ENCODE measurements at places on chromosomes 3 and 15.

DNA sequence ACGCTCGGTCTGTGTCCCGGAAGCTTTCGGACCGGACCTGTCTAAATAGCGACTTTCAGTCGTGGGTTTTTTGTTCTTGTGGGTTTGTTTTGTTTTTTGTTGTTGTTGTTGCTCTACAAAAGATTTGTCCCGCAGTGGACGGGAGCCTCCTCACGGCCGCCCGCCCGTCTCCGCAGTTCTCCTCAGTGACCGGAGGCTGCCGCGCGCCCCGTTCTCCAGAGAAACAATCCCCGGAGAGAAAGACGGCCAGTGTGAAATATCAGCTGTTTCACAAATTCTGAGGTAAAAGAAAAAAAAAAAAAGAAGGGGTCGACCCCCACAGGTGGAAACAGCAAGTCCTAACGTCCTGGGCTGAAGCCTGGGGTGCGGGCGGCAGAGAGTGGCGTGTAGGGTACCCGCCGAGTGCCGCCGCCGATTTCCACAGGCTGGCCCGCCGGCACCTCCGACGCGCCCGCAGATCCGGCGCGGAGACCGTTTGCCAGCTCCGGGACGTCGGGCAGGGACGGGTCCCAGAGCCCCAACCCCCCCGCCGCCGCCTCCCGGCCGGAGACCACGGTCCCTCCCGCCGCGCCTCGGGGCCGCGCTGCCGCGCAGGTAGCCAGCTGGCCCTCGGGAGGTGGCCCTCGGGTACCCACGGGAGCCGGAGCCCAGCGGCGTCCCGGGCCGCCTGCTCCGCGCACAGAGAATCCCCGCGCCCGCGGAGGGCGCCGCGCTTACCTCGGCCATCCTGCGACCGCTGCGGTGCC, 478 bp downstream of the BNC1 start:
- DNase-seq: no peak

GRCh38 chr3:124800511-124801258, 70.4 kb downstream of the UMPS start:
- DNase-seq: no peak

DNA sequence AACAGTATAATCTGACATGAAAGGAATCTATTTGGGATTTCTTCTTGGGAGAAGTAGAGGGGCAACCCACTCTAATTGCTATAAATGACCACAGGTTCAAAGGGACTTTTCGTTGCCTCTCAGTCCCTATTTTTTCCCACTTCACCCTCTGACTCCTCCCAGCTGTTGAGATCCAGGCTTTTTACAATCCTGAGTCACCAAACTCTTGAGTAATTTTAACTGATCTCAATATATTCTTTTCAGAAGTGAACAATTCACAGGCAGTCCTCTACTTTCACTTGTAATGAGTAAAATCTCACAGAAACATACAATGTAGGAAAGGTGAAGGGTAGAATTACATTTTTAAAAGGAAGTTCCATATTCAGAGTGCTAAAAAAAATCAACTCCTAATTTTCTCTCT, 44.6 kb downstream of the EIF4E3 start:
- DNase-seq: no peak

DNA sequence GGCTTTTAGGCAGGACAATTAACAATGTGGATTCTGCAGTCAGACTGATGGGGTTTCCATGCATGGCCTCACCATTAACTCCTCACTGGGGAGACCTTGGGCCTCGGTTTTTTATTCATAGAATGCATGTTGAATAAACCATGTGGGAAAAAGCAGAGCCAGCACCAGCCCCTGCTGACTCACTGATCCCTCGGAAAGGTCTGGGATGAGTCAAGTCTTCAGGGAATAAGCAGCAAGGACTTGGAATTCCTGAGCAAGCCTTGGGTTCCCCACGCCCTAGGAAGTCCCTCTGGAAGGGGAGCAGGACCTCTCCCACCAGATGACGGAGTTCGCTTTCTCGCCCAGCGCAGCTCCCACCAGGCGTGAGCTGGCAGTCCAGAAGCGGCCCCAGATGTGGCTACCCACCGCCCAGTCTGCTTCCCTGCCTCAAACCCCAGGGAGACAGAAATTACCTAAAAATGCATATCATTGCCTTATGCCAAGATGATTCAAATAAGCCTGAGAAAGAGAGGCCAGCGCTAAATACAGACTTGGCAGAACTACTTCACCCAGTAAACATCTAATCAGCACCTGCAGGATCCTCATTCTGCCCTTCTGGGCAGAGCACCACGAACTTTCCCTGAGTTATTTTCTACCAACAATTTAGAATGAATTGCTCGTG, 45.4 kb downstream of the BTD start:
- DNase-seq: peak; percentile 30

GRCh38 chr3:50605901-50606326, 5.7 kb downstream of the CISH start:
- DNase-seq: no peak

GRCh38 chr15:89531796-89532537, 35.6 kb upstream of the RHCG start:
- no peak for DNase-seq

DNA sequence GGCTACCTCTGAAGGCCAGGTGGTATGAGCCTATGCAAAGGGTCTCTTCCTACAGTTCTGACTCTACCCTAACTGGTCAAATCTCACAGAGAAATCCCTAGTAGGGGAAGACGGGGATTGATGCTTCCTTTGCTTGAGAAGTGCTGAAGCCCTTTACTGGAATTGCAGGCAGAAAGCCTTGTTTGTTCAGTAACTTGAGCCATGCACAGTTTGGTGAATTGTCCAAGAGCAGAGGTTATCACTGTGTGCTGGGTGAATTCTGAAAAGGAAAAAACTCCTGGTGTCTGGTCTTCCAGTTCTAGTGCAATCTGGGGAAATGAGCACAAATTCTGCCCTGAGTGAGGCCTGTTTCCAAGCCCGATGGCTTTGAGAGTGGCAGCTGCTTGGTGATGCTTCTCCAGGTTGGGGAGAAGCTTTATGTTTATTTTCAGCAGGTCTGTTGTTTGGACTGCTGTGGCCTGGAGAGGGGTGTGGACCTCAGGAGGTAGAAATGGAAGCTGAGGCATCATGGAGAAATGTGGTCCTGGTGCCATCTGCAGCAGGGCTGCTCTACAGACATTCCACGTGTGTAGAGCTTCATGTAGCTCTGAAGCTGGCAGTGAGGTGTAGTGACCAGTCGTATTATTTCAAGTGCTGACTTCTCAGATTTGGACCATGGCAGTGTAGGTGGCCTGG, 60.9 kb downstream of the ARNT2 start:
- no peak for DNase-seq

DNA sequence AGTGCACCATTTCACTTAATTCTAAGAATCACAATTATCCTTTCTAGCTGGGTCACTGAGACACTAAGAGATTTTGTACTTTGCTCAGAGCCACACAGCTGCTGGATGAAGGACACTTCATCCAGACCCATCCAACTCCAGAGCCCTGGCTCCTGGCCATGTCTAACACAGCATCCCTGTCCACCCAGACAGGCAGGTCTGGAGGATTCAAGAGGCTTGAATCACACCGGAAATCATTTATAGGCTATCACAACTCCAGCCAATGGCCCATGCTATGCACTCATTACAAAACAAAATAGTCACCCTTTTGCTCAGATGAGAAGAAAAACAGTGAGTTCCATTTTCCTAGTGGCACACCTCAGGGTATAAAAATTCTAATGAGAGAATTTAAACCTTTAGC, 198.2 kb upstream of the LMCD1 start:
- DNase-seq: no peak

GRCh38 chr3:60912142-60912541, 339.1 kb downstream of the FHIT start:
- DNase-seq: no peak

DNA sequence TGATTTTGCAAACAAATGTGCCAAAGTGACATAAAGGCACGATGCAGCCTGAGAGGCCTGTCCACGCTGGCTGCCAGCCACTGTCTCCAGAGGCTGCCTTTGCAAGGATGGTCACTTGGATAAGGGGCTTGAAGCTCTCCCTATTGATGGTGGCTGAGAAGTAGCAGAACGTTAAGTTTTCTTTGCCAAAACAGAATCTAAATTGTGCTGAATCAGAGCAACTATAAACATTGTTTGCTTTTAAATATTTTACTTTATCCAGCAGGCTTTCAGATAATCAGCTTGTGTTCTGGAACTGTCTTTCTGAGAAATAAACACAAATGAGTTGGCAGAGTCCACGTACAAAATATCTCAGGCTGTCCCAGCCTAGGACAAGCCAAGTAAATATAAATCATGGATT, 23.8 kb upstream of the CNBP start:
- DNase-seq: no peak

DNA sequence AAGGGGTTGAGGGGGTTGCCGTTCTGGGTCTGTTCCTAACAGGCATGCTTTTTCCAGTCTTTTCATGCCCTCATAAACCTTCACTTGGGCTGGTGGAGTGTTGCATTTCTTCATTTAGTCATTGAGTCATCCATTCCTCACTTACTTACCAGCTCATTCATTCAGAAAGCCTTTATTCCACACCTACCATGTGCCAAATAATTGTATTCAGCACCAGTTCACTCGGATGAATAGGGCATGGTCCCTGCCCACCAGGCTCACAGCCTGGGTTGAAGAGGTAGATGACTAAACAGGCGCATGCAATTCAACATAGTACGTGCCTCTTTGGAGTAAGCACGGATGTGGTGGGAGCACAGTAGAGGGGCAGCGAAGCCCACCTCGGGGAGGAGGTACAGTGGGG, 35.1 kb upstream of the THSD4 start:
- DNase-seq: no peak

DNA sequence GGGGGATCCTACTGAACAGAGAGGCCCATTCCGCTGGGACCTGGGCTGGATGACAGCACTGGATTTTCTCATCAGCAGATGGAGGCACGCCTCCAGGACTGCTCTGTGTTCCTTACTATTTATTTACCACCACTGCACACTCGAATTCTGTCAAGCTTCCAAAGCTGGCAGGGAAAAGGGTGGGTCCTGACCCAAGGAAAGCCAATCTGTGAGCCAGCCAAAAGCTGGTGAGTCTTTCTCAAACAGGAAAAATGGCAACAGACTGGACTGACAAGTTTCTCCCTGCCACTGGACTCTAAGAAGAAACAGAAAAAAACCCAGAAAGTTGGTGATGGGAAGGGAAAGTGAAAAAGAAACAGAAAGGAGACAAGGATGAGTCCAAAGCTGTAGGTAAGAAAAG, 37.8 kb downstream of the CD47 start:
- no peak for DNase-seq

- DNase-seq: no peak
These were observed 69.4 kb downstream of the ITPR1 start for GRCh38 chr3:4562595-4562994.

- DNase-seq: no peak
These were observed 67.8 kb upstream of the IGF1R start for GRCh38 chr15:98580572-98580971.

DNA sequence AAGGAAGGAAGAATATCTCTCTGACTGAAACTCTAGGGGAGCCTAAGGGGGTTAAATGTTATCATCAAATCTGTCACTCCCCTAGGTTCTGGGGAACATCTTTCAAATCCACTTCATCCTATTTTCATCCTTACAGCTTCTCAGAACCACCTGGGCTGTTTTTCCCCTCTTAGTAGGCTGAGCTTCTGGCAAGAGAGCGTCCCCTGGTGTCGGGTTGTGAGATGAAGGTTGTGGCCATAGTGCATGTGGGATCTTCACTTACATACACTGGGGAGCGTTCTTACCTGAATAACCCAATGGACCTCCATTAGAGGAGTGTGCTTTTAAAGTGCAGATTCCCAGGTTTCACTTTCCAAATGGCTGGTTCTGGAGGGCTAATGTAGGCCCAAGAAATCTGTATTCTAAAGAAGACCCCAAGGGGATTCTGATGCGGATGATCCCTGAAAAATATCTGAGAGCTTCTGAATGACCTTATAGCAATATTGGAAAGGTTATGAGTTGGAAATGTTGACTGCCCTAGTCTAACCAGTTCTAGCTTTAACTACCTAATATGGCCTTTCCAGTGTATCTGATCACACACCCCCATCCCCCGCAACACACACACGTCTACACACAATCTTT, 663.7 kb downstream of the AGBL1 start:
- peak; percentile 51 for DNase-seq

DNA sequence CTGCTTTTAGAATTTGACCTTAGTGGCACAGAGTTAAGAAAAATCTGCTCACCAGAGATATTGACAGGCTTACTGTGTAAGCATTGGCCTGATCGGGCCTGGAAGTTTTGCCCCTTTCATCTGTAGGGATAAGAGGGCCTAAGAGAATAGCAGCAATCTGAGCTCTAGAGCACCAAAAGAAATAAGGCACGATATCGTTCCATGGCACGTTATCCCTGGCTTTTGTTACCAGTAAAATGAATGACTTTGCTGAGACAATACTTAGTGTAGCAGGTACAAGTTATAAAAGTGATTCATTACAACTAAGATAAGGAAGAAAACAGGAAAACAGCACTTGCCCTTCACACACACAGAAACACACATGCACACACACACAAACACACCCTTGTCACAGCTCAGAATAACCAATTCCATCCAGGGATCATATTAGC, 5.0 kb downstream of the THBS1 start:
- no peak for DNase-seq

- DNase-seq: no peak
These were observed 88.8 kb upstream of the C3orf80 start for GRCh38 chr3:160136421-160136820.

- DNase-seq: no peak
These were observed 39.5 kb downstream of the ITPR1 start for GRCh38 chr3:4532535-4533112.

DNA sequence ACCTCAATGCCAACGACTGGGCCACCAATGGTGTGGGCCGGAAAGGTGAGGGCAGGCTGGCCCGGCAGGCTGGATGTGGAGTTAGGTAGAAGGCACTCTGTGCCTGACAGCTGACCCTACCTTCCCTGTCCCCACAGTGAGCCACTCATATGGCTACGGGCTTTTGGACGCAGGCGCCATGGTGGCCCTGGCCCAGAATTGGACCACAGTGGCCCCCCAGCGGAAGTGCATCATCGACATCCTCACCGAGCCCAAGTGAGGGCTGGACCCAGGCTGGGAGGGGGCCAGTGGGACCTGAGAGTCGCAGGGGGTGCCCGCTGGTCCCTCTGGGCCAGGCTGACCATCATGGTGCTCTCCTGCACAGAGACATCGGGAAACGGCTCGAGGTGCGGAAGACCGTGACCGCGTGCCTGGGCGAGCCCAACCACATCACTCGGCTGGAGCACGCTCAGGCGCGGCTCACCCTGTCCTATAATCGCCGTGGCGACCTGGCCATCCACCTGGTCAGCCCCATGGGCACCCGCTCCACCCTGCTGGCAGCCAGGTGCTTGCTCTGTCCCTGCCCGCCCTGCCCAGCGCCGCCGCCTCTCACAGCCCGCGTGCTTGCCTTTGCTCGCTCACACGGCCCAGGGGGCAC, 4.5 kb upstream of the FES start:
- no peak for DNase-seq

DNA sequence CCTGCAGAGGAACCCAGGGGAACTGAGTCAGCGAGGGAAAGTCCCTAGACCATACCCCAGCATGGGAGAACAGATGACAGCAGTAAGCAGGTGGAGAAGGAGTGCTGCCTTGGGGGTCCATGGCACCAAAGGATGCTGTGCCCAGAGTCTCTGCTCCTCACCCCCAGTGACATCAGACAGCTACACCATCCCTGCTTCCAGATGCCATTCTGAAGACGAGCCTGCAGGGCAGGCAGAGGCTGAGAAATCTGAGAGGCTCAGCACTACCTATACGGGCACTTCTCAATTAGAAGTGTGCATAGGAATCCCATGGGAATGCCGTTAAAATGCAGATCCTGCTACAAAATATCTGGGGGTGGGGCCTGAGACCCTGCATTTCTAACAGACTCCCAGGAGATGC, 211.3 kb upstream of the NSMCE3 start:
- DNase-seq: no peak

- no peak for DNase-seq
These were observed 37.5 kb upstream of the IQSEC1 start for GRCh38 chr3:13110678-13111116.

All from T-helper 2 cell (primary cell).